ENCODE measurements at places on chromosomes 3 and 15.

- DNase-seq = no peak
Observed at GRCh38 chr15:70348581-70349344, 251.0 kb upstream of the TLE3 start.

DNA sequence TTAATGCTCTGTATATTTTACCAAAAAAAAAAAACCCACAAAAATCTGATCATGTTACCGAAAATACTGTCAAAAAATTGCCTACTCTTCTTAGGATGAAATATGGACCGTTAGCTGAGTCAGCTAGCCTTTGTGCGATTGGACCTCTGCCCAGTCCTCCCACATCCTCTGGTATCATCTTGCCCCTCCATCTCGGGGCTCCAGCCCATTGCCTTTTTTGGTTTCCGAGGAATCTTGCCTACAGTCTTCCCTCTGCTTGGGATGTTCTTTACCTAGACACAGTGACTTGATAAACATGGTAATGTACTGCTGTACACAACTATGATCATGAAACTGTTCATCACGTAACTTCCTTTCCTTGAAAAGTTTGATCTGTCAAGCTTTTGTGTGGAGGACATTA, 371.4 kb downstream of the SV2B start:
- DNase-seq = no peak

GRCh38 chr15:57138349-57138788, 219.9 kb downstream of the TCF12 start:
- no peak for DNase-seq

- DNase-seq = peak; percentile 64
Observed at GRCh38 chr3:156816091-156816793, 9.9 kb upstream of the LEKR1 start.

DNA sequence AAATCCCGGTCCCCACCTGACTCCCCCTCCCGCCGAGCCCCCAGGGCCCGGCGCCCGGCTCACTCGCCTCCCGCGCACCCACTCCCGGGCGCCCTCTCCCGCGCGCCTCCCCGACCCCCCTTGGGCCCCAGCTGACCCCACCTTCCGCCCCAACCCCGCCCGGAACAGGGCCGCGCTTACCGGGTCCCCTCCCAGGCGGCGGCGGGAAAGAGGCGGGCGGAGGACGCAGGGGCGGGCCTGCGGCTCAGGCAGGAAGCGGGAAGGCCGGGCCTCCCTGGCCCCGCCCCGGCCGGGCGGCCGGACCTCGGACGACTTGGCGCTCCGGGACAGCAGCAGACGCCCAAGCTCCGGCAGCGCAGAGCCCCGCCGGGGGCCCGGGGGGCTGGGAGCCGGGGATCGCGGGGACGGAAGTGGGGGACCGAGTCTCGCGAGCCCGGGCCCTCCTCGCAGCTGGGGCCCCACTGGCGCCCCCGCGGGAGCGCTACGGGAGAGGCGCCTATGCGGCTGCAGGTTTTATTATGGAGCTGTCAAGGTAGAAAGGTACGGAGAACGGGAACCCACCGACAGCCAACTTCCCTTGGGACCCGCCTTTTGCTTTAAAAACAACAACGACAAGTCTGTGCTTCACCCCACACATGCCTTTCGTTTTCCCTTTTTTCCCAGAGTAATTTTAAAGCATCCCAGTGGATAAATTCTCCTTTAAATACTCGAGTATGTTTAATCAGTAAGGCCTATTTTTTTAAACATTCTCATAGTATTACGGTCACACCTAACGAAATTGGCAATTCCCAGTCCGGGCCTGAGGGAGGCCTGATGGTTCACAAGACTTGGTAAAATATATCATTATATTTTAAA, at the start of gene SLC41A3:
TSS of gene SLC41A3 (minus strand) at position 212 of the 855 bp plus-strand sequence. CDS start 15,905 bp downstream, outside the sequence.
- DNase-seq = peak; percentile 98

DNA sequence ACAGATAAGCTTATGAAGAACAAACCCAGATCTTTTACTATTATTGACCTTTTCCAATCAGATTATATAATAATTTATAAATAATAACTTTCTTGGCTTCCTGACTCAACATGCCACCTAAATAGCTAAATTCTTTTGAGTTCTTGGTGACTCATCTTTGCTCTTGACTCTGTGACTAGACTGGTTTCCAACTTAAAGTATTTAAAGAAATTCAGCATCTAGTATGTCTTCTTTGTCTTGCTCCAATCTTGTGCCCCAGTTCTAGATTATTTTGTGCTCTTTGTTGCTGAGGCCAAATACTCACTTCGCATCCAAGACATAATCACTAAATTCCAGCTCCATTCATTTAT, 483.2 kb upstream of the TBL1XR1 start:
- DNase-seq = no peak

DNA sequence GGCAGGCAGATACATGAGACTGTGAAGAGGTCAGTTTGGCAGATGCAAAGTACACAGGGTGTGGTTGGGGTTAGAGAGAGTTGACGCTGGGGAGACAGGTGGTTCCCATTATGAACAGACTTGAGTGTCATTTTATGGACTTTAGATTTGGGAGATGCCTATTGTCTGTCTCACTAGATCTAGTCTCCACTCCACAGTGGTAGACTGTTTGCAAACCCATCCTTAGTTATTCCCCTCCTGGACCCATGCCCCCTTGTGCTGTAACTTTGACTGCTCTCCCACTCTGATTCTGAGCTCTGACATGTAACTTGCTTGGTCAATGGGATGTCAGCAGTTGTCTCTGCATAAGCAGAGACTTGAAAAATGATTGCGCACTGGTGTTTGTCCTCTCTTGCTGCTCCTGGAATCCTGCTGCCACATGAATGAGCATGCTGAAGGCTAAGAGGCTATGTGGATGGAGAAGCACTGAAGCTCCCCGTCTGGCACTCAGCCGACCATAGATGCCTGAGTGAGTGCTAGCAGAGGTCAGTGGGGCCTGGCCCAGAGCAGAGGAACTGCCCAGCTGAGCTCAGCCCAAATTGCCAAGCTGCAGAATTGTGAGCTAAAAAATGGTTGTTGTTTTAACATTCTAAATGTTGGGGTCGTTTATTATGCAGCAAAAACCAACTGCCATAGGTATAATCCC, 88.2 kb downstream of the FAM43A start:
- DNase-seq = no peak

GRCh38 chr3:183637106-183637486, 1.7 kb downstream of the KLHL24 start:
- DNase-seq = no peak

- no peak for DNase-seq
Observed at GRCh38 chr3:65262548-65262947, 574.7 kb upstream of the ADAMTS9 start.

GRCh38 chr3:135412475-135412874, 553.1 kb upstream of the PPP2R3A start:
- DNase-seq = no peak

DNA sequence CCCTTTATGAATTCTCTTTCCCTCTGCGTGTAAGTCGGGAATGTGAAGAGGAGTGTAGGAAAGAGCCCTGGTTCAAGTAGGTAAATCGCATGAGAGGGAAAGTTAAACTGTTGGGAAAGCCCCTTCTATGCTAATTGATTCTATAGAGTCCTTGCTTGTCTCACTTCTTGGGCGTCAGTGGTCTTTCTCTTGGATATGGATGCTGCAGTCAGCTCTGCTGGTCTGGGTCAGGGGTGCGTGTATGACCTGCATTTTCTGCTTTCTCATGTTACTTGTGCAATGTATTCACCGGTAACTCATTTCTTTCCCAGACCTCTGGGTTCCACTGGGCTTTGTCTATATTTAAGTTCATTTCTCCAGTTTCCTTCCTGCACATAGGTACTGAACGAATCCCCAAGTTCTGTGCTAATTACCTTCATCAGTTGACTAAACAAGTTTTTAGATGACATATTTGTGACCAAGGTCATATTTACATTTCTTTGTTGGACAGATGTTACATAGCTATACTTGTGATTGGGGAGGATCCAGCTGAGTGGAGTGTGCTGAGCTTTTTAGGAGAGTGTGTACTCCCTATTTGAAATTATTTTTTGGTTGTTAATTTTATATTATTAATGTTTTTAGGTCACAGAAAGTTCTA, 1.4 kb downstream of the SETD5 start:
- peak; percentile 48 for DNase-seq

- no peak for DNase-seq
Observed at GRCh38 chr3:14161282-14161681, 17.1 kb downstream of the XPC start.

- no peak for DNase-seq
Observed at GRCh38 chr3:146581951-146582467, 23.1 kb downstream of the PLSCR5 start.

DNA sequence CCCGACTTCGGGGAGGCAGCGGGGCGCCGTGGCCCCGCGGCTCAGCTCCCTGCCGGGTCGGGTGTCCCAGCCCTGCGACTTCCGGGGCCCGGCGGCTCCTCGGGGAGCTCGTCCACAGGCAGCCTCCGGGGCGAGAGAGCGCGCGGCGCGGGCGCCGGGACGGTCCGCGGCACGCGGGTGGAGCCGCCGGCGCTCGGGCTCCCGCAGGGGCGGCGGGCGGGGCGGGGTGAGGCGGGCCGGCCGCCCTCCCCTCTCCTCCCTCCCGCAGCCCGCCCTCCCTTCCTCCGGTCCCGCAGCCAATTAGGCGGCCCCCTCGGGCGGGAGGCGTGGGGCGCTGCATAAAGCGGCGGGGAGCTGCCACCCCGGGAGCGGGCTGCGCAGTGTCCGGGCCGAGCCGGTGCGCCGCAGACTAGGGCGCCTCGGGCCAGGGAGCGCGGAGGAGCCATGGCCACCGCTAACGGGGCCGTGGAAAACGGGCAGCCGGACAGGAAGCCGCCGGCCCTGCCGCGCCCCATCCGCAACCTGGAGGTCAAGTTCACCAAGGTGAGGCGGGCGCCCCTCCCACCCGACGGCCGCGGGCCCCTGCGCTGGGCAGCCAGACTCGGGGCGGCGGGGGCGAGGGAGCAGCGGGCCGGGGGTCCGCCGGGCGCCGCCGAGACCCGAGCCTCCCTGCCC, at the start of gene ALDH1A3:
TSS of gene ALDH1A3 (plus strand) at position 368 of the 675 bp plus-strand sequence. CDS start at position 445, 77 bp downstream.
- peak; percentile 73 for DNase-seq

- DNase-seq = no peak
Observed at GRCh38 chr3:191889106-191889505, 428.1 kb downstream of the PYDC2 start.

DNA sequence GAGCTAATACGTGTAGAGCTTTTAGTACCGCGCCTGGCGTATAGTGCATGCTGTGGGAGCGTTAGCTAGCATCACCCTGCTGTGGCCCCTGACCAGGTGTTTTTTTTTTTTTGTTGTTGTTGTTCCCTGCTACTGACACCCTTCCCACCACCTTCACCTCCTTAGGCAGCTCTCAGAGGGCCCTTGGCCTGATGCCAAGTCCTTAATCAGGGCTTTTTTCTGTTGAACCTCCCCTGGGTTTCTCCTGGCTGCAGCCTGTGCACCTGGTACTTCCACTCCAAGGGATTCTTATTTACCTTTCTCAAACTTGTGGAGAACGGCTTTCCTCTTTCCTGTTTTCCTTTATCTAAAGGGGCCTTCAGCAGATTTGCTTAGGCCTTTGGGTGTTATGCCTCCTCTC, 53.3 kb downstream of the SLC7A14 start:
- no peak for DNase-seq

DNA sequence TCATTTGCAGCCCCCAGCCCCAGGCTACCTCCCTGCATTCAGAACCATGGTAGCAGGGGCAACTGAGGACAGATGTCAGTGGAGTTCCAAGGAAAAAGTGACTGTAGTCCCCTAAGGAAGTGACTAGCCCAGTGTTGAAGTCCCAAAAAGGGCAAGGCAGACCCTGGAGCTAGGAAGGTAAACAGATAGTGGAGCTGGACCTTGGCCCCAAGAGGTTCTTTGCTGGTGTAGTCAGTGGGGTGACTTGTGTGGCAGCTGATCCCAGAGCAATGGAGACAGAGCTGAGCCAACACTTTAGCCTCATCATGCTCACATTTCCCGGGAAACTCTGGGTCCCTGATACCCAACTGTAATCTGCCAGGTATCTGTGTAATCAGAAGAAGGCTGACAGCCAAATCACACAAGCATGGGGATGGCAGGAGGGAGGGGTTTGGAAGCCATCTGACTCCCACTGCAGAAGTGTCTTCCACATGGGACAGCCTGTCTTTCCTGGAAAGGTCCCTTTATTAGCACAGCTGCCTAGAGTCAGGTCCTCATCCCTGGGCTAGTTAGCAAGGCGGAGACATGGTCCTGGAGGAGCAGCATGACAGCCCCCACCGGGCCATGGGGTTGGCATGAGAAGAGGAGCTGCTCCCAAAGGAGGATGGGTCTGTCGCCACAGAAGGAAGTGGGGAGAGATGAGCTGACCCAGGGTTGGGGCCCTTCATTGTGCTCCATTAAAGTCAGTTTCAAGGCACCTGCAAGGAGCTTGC, 39.8 kb downstream of the PXYLP1 start:
- DNase-seq = no peak

- DNase-seq = no peak
Observed at GRCh38 chr15:63232405-63232804, 43.0 kb downstream of the RAB8B start.

- DNase-seq = peak; percentile 95
Observed at GRCh38 chr3:38453075-38453912, at the start of gene ACVR2B. Gene ACVR2B, plus strand, starts transcription at chr3:38453890. Its CDS starts 433 bp downstream, at chr3:38454323.

DNA sequence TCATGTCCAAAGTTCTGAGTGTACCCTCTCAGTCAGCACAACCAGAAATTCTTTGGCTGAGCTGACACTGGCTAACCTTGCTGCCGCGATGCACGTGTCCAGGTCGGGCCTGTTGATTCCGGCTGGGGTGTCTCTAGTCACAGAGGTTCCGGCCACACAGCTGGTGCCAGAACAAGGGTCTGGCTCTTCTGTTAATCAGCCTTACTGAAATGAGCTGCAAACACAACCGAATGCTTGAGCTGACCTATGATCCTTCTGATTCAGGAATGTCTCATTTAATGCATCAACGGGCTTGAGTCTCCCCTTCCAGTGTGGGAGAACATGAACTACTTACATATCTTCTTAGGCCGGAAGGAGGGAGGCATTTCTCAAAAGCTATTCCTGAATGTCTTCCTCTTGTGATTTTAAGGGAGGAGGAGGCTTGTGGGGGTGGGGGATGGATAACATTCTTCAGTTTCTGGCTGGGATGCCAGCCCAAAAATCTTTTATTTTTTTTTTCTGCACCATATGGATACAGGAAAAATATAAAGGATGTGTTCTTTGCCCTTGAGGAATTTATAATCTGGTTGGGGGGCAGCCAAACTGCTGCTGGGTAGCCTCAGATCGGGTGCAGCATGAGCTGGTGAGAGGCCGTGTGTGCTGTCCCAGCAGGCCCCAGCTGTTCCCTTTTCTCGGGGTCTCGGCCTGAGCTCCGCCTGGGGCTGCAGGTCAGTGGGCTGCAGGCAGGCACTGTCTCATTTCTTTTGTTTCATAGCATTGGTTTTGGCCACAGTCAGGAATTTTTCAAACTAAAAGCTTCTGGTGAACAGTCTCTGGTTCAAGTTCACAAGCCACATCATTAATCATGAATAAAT, 319.1 kb upstream of the TBL1XR1 start:
- DNase-seq = no peak

- no peak for DNase-seq
Observed at GRCh38 chr3:78887029-78887428, 880.8 kb downstream of the ROBO1 start.
